ENCODE measurements at places on chromosomes 7 and 10. TPM values are rescaled to one million over a fixed set of nuclear protein-coding genes. Genes with fewer than 3 reads are reported as not detected.

ANXA8L1 gene
- total RNA-seq, result not detected

GPR15LG gene
- not detected for total RNA-seq

PODXL gene
- 167 TPM for total RNA-seq

KLF14 gene
- total RNA-seq, result not detected

GIMAP4 gene
- 166 TPM for total RNA-seq

MAGI2 gene
- total RNA-seq, result 4.5 TPM

SPDYE1 gene
- total RNA-seq, result not detected

MYH16 gene
- total RNA-seq, result 0.33 TPM

DNAJC12 gene
- 4.9 TPM for total RNA-seq

TAS2R41 gene
- total RNA-seq, result not detected

MBL2 gene
- not detected for total RNA-seq

FBXL13 gene
- total RNA-seq, result 0.98 TPM

HABP2 gene
- not detected for total RNA-seq

FAM25C gene
- total RNA-seq, result not detected

LBX1 gene
- total RNA-seq, result not detected

FRMPD2 gene
- under 0.01 TPM for total RNA-seq

DPP6 gene
- not detected for total RNA-seq

GOLGA7B gene
- total RNA-seq, result not detected

EGFR gene
- 3.6 TPM for total RNA-seq

EIF3B gene
- total RNA-seq, result 275 TPM

CYP3A4 gene
- not detected for total RNA-seq

IFIT1 gene
- total RNA-seq, result 1.6 TPM

WEE2 gene
- not detected for total RNA-seq

SPDYE9 gene
- total RNA-seq, result not detected

FBXO24 gene
- total RNA-seq, result 0.19 TPM

PRR15 gene
- total RNA-seq, result 0.48 TPM

SPDYE5 gene
- total RNA-seq, result not detected

CDHR1 gene
- not detected for total RNA-seq

TET1 gene
- 1.3 TPM for total RNA-seq

CTBP2 gene
- 99.6 TPM for total RNA-seq

PWWP2B gene
- 15.8 TPM for total RNA-seq

OR2A42 gene
- not detected for total RNA-seq

SAP25 gene
- total RNA-seq, result not detected

GIMAP7 gene
- total RNA-seq, result 31.6 TPM

MYL10 gene
- not detected for total RNA-seq

PBLD gene
- total RNA-seq, result 4.6 TPM

HECTD2 gene
- total RNA-seq, result 8.4 TPM

FAM13C gene
- 8.3 TPM for total RNA-seq

PIK3CG gene
- 17.3 TPM for total RNA-seq

MRLN gene
- not detected for total RNA-seq

NEUROG3 gene
- total RNA-seq, result not detected

ASB15 gene
- not detected for total RNA-seq
